Aorta (tissue), 5 donors: ENCODE measurements at places on chromosomes 2 and 18. TPM values are rescaled to one million over a fixed set of nuclear protein-coding genes. Genes with fewer than 3 reads are reported as not detected.

DNA sequence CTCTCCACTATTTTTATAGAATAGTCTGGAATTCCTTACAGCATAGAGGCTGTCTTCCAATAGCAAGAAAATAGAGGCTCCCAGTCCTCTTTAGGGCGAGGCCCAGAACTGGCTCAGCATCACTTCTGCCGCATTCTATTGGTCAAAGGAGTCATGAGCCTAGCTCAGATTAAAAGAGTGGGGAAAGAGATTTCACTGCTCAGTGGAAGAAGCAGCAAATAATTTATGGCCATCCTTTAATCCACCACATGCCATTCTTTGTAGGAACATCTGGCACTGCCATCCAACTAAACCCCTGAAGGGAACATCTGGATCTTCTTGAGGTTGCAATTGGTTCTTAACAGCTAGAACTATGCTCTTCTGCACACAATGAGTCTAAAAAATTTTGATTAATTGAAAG lies 43.4 kb upstream of the NEUROD1 start:
- H3K36me3 ChIP-seq, result no peaks in the 10 kb centered on the region
- H3K4me1 ChIP-seq, result no peaks in the 10 kb centered on the region
- no peak overlapping the region for H3K4me3 ChIP-seq
- no peaks in the 10 kb centered on the region for H3K27me3 ChIP-seq

DNA sequence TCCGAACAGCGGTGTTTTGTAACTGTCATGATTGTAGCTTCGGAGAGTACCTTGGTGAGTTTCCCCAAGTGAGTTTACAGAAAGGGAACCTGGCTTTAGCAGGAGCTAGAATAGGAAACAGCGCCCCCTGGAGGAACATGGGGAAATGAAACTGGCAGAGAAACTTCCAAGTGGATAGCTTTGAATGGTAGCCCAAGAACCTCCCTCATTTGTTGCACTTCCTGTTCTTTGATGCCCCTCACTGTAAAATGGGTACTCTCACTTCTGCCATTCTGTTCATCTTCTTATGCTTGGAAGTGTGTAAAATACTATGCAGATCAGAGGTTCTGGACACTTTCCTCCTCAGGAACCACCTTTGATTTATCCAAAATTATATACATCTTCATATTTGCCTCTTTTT lies 36.2 kb downstream of the CHST10 start:
- H3K27ac ChIP-seq, result no peak overlapping the region
- H3K4me3 ChIP-seq, result no peak overlapping the region
- DNase-seq, result peak; percentile 87
- H3K4me1 ChIP-seq, result no peaks in the 10 kb centered on the region

GRCh38 chr2:88452980-88453582 lies 588 bp upstream of the FOXI3 start:
- no peak overlapping the region for H3K27ac ChIP-seq
- DNase-seq, result no peak
- H3K27me3 ChIP-seq, result no peaks in the 10 kb centered on the region
- H3K36me3 ChIP-seq, result no peaks in the 10 kb centered on the region
- H3K4me3 ChIP-seq, result peak overlapping the region; percentile 41

- no peaks in the 10 kb centered on the region for H3K4me1 ChIP-seq
- no peaks in the 10 kb centered on the region for H3K36me3 ChIP-seq
- no peak overlapping the region for H3K4me3 ChIP-seq
- H3K27me3 ChIP-seq, result no peaks in the 10 kb centered on the region
- H3K27ac ChIP-seq, result no peak overlapping the region
- no peak for DNase-seq
Observed at GRCh38 chr2:113012436-113013335, 7.4 kb downstream of the IL36A start.

Gene SP5
- total RNA-seq, result 3.2 TPM

Gene HOXD10
- not detected for total RNA-seq

DNA sequence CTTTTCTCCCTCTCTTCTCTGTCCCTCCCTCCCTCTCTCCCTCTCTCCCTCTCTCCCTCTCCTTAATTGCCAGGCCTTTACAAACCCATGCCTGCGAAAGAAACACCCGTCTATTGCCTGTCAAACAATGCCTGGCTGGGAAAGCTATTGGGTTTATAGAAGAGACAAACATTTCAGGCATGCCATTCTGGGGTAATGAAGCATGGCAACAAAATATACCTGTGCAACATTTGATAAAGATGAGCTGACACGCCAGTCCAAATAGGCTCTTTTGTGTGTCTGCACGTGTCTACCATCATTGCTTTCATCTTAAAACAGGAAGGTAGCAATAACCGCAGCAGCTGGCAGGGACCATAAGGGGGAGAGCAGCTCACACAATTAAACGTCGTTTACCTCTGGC lies 282.1 kb downstream of the ZNF516 start:
- no peak for DNase-seq
- no peak overlapping the region for H3K27ac ChIP-seq
- no peaks in the 10 kb centered on the region for H3K27me3 ChIP-seq
- H3K4me1 ChIP-seq, result no peaks in the 10 kb centered on the region
- H3K4me3 ChIP-seq, result no peak overlapping the region

Gene ZEB2
- 301 TPM for total RNA-seq

Gene LRRC30
- total RNA-seq, result not detected

DNA sequence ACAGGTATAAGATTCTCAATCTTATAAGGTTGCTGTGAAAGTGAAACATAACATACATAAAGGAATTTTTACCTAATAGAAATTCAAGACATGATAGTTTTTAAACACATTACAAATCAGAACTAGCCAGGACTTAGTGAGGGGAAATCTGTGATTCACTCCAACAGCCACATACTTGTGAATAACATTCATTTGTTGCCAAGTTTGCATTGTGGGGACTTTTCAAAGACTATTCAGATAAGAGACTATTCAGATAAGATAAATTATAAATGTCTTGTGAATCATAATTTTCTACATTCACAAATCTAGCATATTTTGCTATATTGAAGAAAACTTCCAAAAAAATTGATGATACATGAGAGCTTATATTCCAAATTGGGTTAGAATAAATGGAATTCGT lies 345.3 kb upstream of the CDH20 start:
- no peak for DNase-seq
- no peak overlapping the region for H3K4me3 ChIP-seq
- no peaks in the 10 kb centered on the region for H3K4me1 ChIP-seq

Gene CHN1
- total RNA-seq, result 25.1 TPM

Gene GBX2
- total RNA-seq, result not detected

- no peaks in the 10 kb centered on the region for H3K4me1 ChIP-seq
- H3K4me3 ChIP-seq, result no peak overlapping the region
- H3K27ac ChIP-seq, result no peak overlapping the region
- no peaks in the 10 kb centered on the region for H3K27me3 ChIP-seq
- H3K36me3 ChIP-seq, result no peaks in the 10 kb centered on the region
Observed at GRCh38 chr18:70387027-70387426, 98.2 kb downstream of the SOCS6 start.

DNA sequence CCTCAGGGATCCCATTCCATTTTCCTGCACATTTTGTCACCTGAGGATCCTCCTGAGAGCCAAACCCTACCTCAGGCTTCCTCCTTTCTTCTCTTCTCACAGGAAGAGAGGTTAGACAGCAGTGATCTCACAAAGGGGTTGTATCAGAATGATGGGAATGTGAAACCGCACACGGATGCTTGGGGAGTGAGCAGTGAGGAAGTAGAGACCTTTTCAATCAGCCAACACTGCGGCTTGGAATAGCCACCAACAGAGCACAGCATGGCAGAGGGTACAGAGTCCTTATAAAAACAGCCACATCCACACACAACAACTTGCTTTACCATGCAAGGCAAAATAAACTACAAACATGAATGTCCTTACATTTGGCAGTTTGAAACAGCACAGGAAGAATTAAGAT lies 8.7 kb downstream of the TMEM182 start:
- no peaks in the 10 kb centered on the region for H3K27me3 ChIP-seq
- DNase-seq, result no peak
- no peaks in the 10 kb centered on the region for H3K4me1 ChIP-seq
- no peak overlapping the region for H3K4me3 ChIP-seq
- peaks cover 1% of the 10 kb centered on the region for H3K36me3 ChIP-seq
